ENCODE measurements at places on chromosomes 2 and 18.
A peak's percentile ranks its signal among the peaks of the same experiment; 100 is the strongest.

DNA sequence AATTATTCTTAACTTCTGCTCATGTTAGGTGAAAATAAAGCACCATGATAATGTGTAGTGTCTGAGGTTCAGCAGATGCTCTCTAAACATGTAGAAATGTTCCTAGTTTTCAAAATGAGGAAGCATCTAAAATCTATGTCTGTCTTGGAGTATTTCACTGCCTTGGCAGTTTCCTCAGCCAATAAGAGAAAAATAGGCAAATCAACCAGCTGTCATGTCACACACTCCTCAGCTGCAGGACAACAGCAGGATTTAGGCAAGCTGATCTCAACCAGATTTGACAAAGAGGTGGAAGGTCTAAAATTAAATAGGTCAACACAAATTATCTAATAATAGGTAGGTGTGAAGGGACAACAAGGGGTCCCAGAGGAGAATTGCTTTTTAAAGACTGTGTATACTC is 164.1 kb upstream of the BOD1L2 start:
- no peak for DNase-seq

- no peak for DNase-seq
These were observed 99.8 kb upstream of the VWC2L start for GRCh38 chr2:214311031-214311533.

GRCh38 chr2:86603905-86604304 is 19.8 kb downstream of the RNF103 start:
- DNase-seq = no peak

- no peak for DNase-seq
These were observed 37.0 kb upstream of the NT5DC4 start for GRCh38 chr2:112683550-112684414.

- no peak for DNase-seq
These were observed 11.5 kb downstream of the MFSD2B start for GRCh38 chr2:24021122-24021998.

DNA sequence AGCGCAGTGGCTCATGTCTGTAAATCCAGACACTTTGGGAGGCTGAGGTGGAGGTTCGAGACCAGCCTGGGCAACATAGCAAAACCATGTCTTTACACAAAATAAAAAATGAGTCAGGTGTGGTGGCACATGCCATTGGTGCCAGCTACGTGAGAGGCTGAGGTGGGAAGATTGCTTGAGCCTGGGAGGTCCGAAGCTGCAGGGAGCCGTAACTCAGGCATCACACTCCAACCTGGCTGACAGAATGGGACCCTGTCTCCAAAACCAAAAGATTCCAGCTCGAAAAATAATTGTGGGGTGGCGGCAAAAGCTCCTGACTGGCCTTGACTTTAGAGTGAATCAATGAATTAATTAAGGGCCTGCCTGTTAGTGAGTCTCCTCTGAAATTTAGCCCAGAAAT is 1.2 kb upstream of the ALPP start:
- no peak for DNase-seq

DNA sequence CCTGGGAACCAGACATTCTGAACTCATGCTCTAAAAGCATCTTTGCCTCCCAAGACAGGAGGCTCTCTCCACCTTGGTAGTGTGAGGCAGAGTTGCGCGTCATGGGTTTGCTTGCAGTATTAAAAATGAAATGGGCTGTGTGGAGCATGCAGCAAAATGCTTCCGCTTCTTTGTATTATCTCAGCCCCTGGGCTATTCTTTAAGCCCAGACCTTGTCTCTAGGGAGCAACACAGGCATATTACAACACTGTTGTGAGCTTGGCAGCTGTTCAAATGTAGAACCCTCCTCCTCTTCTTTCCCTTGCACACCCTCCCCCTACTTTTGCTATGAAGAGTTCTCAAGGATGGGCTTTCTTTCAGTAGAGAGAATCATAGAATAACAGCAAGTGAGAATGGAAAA is 185.1 kb upstream of the LHCGR start:
- peak; percentile 43 for DNase-seq

DNA sequence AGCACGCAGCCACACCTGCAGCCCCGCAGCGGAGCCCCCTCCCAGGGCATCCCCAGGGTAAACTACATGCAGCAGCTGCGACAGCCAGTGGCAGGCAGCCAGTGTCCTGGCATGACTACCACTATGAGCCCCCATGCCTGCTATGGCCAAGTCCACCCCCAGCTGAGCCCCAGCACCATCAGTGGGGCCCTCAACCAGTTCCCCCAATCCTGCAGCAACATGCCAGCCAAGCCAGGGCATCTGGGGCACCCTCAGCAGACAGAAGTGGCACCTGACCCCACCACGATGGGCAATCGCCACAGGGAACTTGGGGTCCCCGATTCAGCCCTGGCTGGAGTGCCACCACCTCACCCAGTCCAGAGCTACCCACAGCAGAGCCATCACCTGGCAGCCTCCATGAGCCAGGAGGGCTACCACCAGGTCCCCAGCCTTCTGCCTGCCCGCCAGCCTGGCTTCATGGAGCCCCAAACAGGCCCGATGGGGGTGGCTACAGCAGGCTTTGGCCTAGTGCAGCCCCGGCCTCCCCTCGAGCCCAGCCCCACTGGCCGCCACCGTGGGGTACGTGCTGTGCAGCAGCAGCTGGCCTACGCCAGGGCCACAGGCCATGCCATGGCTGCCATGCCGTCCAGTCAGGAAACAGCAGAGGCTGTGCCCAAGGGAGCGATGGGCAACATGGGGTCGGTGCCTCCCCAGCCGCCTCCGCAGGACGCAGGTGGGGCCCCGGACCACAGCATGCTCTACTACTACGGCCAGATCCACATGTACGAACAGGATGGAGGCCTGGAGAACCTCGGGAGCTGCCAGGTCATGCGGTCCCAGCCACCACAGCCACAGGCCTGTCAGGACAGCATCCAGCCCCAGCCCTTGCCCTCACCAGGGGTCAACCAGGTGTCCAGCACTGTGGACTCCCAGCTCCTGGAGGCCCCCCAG is 254.1 kb downstream of the GLI2 start:
- no peak for DNase-seq

GRCh38 chr2:236317938-236318396 is 53.8 kb upstream of the ASB18 start:
- DNase-seq = no peak

DNA sequence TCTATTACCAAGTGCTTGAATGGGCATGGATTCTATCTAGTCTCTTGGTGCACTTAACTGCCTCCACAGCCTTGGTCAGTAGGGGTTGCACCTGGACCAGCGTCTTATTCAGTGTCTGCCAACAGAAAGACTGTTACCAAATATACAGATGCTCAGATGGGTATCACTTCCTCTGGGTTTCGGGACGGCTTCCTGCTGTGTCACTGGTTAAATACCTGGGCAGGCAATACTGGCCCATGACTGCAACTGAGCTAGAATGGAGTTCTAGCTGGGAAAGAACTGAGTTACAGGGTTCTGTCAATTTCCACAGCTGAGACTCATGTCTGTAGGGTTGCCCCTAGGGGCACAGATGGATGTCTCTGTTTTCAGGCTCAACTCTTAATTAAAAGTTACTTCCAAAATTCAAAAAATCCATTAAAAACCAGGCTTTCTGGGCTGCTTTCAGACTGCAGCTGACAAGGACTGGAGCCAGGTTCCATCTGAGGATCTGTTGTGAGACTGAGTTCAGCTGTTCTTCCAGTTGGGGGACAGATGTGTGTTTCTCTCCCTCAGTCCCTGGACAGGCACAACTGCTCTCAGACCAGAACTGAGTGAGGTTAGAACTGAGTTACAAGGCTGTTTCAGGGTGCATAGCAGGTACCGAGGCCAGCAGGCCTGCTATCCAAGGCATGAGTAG is 789.6 kb upstream of the SLC8A1 start:
- no peak for DNase-seq

DNA sequence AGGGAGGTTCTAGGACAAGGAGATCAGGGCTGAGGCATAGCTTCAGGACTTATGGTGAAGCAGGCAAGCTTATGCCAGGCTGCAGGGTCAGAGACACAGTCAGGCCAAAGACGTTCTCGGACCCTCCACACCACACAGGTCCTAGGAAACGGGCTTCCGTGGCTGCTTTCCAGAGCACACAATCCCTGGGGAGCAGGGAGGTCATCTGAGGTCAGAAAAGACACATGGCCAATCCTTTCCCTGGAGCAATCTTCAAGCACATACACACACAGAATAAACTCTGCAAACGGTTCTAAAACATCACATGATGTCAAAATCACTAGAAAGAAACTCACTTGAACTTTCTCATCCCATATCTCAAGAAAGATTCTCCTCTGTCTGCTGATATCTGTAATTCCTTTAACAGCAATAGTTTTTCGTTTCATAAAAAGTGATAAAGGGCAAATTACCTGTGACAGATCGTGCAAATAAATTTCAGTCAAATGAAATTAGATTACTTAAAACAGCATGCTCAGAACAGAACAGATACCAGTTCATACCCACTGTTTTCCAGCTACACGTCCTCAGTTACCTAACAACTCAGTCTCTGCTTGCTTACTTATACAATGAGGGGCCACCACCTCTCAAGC is 63.9 kb downstream of the MBOAT2 start:
- no peak for DNase-seq

DNA sequence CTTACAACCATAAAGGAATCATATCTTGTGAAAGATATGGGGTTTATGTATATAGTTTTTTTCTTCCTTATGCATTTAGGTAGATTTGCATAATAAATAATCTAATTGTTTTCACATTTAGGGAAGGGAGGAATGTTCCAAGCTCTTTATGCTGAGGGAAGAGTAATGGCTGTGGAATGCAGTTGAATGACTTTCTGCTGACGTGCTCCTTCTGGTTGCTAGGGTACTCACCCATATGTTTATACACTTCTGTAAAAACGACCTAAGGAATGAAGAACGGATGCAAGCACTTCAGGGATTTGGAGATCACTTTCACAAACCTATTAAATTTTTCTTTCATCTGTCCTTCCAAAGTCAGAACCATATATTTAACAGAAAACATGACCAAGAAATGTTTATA is 29.2 kb upstream of the PPP4R1 start:
- peak; percentile 98 for DNase-seq

DNA sequence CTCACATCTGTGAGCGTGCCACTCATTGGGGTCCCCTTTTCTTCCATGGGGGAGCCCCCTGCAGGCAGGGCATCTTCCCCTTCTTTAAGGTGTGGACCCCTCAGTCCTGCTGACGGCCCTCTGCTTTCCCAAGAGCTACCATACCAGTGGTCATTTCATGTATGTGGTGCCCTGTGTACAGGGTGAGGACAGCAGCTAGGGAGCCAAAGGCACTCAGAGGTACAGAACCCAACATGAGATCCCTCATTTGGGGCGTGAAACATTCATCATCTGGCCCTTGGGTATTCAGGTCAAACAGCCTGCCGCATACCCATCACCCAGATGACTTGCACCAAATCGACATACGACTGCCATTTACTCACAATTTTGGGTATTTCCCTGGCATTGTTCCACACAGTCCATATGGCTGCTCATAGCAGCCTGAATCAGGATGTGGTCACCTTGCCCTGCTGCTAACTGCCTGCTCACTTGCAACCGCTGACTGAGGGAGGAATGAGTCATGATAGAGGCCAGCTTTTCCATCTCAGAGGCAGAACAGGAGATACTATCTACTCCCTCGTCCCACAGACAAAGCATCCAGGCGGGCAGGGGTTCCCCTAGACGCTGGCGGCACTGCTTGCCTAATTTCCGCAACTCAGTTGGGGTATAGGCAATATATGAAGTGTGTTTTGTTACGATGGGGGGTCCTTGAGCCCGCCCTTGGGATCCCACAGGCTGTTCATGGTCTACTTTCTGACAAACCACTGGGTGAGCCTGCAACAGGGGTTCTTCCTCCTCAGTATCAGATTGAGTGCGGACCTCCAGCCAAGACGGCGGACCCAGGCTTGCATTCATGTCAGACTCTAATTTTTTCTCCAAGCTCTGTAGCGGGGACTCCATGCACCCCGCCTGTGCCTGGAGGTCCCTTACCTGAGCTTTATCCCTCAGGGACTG is 228.6 kb downstream of the SATB2 start:
- DNase-seq = peak; percentile 19

DNA sequence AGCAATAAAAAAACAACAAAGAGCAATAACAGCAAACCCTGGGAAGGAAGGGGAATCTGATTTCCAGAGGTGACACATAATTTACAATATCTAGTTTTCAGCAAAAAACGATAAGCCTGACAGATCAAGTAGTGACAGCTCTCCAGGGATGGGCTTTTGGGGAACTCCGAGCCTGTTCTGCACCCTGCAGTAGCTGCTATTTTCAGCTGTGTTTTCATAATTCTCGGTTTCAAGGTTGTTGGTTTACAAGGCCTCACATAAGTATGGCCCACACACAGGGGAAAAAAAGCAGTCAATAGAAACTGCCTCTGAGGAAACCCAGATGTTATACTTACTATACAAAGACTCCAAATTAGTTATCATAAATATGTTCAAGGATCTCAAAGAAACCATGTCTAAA is 67.7 kb upstream of the CTLA4 start:
- no peak for DNase-seq

DNA sequence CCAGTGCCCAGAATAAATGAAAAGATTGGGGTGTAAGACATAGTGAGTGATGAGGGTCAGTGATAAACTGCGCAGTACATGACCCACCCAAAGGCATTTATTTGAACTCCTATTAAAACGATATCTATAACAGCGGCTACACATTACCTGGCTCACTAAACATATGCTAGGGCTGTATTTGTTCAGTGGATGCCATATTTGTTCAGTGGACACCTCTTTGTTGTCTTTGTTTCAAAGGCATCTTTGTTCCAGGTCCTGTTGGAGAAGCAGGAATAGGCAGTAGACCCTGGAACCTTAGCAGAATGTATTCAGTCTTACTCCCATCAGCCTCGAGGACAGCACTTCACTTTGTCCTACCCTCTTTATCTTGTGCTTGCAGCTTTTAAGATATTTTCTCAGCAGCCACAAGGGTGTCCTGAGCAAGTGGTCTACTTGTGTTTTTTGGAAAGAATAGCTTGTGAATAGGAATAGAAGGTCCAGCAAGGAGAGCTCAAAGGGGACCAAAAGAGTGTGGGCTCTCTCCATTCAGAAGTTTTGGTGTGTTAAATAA is 650.8 kb upstream of the FANCL start:
- DNase-seq = no peak

GRCh38 chr2:97766567-97766966 is 53.2 kb downstream of the ZAP70 start:
- no peak for DNase-seq

DNA sequence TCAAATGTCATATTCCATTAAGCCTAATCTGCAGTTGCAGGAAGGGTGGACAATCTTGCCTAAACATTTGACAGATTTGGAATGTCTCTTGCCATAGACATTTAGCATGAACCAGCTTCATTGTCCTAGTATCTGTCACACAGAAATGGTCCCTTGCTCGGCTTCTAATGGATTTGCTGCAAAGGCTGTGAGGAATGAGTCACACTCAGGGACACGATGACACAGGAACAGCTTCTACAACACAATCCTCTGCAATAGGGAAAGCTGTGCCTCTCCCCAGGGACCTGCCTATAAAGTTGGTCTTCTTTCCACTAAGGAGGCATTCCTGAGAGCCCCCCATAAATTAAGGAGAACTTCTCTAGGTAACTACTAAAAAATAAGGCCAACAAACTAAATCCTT is 155.1 kb upstream of the L3MBTL4 start:
- no peak for DNase-seq

GRCh38 chr2:218387369-218388194 is 5.5 kb downstream of the SLC11A1 start:
- DNase-seq = peak; percentile 81

- DNase-seq = no peak
These were observed 292 bp downstream of the GMPPA start for GRCh38 chr2:219499058-219499307.
